ENCODE measurements at places on chromosomes 2 and 18. TPM values are rescaled to one million over a fixed set of nuclear protein-coding genes. Genes with fewer than 3 reads are reported as not detected.

DNA sequence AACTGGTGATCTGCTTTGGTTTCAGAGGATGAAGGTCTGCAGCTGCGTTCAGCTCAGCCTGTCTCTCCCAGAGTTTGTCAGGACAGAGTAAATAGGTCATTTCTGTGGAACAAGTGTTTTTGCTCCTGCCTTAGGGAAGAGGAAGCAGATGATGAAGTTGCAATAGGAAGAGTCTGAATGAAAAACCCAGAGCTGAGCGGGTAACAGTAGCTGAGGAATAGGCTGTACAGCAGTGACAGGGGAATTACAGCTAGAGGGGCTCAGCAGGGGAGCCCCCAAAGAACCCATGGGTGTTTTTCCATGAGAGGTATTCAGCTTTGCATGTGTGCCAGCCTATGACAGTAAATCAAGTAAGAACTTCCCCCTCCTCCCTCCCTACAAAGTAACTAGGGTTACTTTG, 10.3 kb upstream of the CYBRD1 start:
- H3K27ac ChIP-seq: no peak overlapping the region
- H3K27me3 ChIP-seq: no peaks in the 10 kb centered on the region
- no peak for ATAC-seq
- no peak overlapping the region for H3K4me3 ChIP-seq

- ATAC-seq: peak; percentile 93
- no peaks in the 10 kb centered on the region for H3K27me3 ChIP-seq
- H3K27ac ChIP-seq: peak within 1 kb of the TSS; percentile 0
- no peaks in the 10 kb centered on the region for H3K36me3 ChIP-seq
- peak within 1 kb of the TSS; percentile 77 for H3K4me3 ChIP-seq
Observed at GRCh38 chr18:80247393-80247841, at the start of gene PARD6G. TSS of gene PARD6G (minus strand) at chr18:80247514. CDS start at chr18:80247348, 166 bp downstream.

GRCh38 chr2:46430413-46430812, 49.0 kb upstream of the TMEM247 start:
- H3K4me3 ChIP-seq: no peak overlapping the region
- no peak overlapping the region for H3K27ac ChIP-seq
- no peaks in the 10 kb centered on the region for H3K27me3 ChIP-seq
- no peaks in the 10 kb centered on the region for H3K36me3 ChIP-seq
- no peak for ATAC-seq

- no peak overlapping the region for H3K27ac ChIP-seq
- H3K36me3 ChIP-seq: peaks cover 5% of the 10 kb centered on the region
- ATAC-seq: no peak
Observed at GRCh38 chr2:121588357-121588756, 57.7 kb downstream of the RNU4ATAC start.

The CD207 gene
- not detected for total RNA-seq

The ATP8B1 gene
- 26.2 TPM for total RNA-seq

The NYAP2 gene
- total RNA-seq: 0.47 TPM

The TUBA3D gene
- not detected for total RNA-seq

The ZNF236 gene
- 8.5 TPM for total RNA-seq

The RIF1 gene
- total RNA-seq: 25.7 TPM

The HS6ST1 gene
- 28.0 TPM for total RNA-seq
